Stimulated activated CD4-positive, alpha-beta T cell treated with anti-CD3 and anti-CD28 coated beads, Interleukin-15, amount 100 ng/mL, for 48 hours (primary cell): ENCODE measurements at places on chromosomes 12 and 14.

DNA sequence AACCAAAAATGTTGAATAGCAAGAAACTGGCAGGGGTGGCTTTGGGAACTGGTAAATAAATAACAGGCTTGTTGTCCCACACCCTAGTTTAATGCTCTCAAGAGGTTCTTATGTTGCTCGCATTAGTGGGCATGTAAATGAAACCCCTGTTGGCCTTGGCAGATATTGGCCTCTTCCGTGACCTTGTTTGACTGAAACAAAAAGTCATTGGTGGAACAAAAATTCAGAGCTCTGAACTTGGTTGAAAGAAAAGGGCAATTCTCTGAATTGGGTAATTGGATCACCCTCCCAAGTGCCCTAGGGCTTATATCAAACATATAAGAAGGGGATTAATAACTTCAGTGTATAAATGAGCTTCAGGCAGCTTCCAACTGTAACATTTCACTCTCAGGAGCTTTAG is 426.2 kb downstream of the ZFP36L1 start:
- DNase-seq = no peak

DNA sequence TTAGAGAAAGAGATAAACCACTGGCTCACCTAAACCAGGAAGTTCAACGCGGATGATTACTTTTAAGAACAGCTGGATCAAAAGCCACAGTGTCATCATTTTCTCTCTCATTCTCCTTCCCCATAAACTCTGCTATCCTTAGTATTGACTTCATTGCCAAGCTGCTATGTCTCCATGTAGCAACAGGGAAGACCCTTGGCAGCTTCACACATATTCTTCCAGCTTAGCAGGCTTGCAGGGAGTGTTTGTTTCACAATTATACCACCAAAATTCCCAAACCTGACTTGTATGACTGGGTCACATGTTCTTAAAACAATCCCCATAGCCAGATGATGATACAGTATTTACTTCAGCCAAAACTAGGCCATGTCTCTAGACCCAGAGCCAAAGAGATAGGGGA is 235.5 kb downstream of the PAWR start:
- no peak for DNase-seq

GRCh38 chr14:77268989-77269600 is 1.9 kb downstream of the NGB start:
- DNase-seq = no peak

GRCh38 chr12:9753073-9753472 is 7.6 kb downstream of the CD69 start:
- DNase-seq = no peak

DNA sequence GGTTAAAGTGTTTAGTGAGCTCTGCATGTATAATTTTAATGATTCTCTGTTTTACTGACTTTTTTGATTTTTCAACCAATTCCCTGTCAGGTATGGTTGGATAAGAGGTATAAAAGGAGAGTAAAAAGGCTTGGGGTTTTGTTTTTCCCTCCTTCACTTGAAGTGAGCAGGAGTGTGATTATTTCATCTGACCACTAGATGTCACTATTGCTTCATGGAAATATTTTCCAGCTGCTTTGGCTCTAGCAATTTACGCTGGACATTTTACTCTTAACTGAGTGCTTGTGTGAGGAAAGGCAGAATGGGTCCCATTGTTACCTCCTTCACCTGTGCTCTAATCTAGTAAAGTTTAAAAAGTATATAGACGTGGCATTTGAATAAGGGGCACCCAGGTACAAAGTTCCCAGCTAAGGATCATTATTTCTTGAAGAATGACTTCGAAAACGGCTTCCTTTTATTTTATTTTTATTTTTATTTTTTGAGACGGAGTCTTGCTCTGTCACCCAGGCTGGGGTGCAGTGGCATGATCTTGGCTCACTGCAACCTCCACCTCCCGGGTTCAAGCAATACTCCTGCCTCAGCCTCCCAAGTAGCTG is 66.5 kb downstream of the TBC1D30 start:
- no peak for DNase-seq

DNA sequence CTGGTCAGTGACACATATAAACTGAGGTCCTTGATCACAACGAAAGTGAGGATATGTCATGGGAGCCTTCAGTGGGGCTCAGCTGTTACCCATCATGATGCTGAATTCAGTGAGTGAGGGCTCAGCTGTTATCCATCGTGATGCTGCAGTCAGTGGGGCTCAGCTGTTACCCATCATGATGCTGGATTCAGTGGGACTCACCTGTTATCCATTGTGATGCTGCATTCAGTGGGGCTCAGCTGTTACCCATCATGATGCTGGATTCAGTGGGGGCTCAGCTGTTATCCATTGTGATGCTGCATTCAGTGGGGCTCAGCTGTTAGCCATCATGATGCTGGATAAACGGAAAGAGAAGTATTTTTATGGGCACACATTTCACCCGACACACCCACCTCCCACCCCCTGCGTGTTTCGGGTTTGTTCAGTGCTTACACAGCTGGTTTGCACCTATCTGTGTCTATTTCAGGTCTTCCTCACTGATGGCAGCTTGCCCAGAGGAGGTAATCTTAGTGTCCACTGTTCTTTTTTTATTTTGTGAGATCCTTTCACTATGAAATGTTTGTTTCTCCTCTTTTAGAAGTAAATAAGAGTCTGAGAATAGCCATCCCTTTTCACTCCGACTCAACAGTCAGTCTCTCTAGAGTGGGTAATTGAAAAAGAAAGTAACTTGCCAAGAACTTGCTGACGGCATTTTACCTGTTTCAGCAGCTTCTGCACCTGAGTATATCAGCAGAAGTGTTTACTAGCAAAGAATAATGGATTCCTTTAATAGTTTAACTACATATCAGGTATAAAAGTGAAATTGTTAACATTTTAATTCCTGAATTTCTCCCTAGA is 183.0 kb downstream of the ERC1 start:
- no peak for DNase-seq

DNA sequence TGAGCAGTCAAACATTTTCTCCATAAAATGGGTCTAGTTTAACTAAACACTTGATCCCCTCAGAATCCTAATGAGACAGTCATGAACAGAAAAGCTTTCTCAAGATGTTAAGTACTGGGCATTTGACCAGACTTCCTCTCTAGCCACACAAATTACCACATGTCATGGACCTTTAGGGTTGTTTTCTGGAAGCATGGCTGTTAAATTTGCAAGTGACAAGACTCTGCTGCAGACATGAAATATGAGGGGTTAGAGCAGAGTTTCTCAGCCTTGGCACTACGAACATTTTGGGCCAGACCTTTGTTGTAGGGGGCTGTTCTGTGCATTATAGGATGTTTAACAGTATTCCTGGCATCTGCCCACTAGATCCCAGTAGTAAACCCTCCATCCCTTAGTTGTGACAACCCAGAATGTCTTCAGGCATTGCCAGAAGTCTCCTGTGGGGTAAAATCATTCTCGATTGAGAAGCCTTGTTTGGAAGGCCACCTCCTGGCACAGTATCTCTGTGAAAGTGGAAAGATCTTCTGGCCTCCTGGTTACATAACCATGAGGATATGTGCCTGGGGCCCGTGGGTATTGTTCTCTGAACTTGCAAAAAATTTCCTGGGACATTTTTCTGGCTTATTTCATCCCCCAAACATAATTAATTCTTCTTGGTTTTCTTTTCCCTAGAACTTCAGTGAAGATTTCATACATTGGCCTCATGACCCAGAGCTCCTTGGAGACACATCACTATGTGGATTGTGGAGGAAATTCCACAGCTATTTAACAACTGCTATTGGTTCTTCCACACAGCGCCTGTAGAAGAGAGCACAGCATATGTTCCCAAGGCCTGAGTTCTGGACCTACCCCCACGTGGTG is 4.3 kb downstream of the TMEM106C start:
- DNase-seq = no peak

DNA sequence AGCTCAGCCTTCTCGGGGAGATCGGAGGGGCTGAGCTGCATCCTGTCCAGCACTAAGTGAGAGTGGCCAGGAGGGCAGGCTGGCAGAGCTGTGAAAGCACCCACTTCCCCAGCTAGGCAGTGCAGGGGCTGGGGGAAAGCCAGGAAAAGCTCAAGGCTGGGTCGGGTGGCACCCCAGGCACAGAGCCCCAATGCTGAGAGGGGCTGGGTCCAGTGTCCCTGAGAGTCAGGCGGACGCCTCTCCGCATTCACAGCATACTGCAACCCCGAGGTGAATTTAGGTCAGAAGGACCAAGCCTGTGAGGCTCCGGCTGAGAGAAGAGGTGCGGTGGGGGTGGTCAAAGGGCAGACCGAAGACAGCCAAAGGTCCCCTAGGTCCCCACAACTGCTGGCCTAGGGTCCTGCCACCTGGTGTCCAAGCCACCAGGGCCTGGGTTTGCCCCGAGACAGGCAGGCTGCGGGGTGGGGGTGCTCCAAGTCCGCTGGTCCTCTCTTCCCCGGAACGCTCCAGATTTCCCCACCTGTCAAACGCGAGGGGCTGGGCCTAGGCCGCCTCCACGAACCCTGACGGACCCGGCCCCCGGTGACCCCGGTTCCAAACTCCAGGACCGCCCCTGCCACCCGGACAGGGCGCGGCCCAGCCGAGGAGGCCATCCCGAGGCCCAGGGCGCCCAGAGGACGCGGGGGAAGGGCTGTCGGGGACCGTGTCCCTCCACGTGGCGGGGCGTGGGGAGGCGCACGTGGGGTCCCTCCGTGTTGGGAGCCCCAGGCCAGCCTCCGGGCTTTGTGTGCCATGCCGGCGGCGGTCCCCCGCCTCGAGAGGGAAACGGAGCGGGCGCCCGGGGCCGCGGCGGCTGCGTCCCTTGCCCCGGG is 527 bp downstream of the CAMKK2 start:
- DNase-seq = no peak

DNA sequence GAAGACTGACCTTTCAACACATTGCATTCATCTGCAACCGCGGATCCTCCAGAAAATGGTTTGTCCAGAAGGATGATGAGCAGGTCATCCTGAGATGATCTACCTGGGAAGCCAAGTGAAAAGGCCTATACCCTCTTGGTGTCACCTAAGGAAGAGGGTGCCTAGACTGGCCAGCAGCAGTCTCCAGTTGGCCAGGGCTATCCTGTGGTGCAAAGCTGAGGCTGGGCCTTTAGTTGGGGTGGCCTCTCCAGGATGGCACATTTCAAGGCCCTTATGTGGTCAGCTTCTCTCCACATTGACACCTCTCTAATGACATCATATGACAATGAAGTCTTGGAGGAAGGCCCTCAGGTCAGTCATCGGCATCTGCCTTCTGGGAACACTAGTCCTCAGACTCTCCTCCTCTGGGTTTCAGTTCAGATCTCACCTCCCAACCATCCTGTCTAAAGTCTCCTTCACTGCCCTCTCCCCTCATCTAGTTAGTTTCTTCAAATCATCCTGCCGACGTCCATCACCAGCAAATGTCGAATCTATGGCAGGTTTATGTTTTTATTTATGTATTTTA is 3.3 kb upstream of the SLC22A17 start:
- no peak for DNase-seq

GRCh38 chr12:104152685-104153241 is 14.8 kb upstream of the NFYB start:
- DNase-seq = no peak

DNA sequence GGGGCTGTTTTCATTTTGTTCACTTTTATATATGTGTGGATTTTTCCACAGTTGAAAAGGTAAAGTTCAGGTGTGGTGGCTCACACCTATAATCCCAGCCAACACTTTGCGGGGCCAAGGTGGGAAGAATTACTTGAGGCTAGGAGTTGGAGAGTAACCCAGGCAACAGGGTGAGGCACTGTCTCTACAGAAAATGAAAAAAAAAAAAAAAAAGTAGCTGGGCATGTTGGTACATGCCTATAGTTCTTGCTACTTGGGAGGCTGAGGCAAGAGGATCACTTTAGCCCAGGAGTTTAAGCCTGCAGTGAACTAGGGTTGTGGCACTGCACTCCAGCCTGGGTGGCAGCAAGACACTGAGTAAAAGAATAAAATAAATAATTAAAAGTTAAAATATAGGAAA is 326.5 kb downstream of the NAV3 start:
- DNase-seq = no peak

DNA sequence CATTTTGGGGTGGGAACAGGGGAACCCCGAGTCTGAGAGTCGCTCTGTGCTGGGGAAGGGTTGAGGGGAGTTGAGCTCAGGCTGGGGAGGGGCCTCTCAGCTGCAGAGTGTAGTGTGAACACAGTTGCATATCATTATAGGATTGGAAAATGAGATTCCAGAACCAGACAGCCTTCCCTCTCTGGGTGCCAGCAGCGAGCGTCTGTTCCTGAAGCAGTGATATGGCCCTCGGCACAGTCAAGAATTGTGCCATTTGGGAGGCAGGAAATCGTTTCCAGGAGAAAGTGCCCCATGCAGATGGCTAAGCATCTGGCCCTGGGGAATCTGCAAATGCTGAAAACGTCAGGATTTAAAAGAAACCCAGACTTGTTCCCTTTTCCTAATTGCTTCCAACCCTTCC is 70.4 kb upstream of the SFSWAP start:
- DNase-seq = no peak

GRCh38 chr14:33081259-33081658 is 142.6 kb downstream of the NPAS3 start:
- DNase-seq = no peak

DNA sequence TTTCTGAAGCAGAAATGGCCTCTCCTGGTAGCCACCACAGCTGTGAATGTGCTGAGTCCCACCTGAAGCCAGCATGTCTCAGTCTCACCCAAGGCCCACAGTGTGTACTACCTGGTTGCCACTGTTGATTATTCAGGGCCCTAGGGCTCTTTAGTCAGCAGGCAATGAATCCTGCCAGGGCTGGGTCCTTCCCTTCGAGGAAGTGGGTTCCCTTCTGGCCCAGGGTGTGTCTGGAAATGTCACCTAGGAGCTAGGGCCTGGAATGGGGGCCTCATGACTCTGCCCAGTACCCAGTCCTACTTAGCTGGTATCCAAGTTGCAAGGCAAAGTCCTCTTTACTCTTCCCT is 207.4 kb downstream of the SYNE2 start:
- no peak for DNase-seq

- no peak for DNase-seq
Measured at GRCh38 chr12:46442738-46443137, 70.2 kb upstream of the SLC38A2 start.

- DNase-seq = no peak
Measured at GRCh38 chr14:94164685-94165431, 9.3 kb upstream of the PPP4R4 start.
